ENCODE measurements at places on chromosomes 7 and 10. TPM values are rescaled to one million over a fixed set of nuclear protein-coding genes. Genes with fewer than 3 reads are reported as not detected.

GRCh38 chr10:42932735-42933447 is 144.0 kb upstream of the RET start:
- DNase-seq: no peak

- DNase-seq: no peak
These were observed 44.2 kb downstream of the DLD start for GRCh38 chr7:107934991-107935770.

The TFR2 gene
- total RNA-seq: 1.7 TPM

- no peak for DNase-seq
These were observed 653.6 kb downstream of the REEP3 start for GRCh38 chr10:64174666-64175255.

DNA sequence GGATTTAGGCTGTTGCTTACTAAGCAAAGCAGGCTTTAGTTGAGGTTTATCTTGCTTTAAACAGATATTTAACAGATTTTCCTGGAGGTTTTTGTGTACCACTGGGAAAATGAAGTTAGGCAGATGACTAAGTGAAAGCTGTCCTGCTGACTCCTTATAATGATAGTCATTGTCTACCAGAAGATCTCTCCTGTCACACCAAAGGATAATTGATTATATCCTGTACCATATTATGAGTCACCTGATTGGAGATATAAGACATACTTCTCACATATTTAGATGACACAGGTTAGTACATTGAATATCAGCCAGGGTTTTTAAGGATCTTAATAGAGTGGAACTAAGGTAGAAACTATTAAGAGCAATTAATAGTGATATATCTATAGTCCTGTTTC is 68.4 kb downstream of the PTEN start:
- DNase-seq: no peak

DNA sequence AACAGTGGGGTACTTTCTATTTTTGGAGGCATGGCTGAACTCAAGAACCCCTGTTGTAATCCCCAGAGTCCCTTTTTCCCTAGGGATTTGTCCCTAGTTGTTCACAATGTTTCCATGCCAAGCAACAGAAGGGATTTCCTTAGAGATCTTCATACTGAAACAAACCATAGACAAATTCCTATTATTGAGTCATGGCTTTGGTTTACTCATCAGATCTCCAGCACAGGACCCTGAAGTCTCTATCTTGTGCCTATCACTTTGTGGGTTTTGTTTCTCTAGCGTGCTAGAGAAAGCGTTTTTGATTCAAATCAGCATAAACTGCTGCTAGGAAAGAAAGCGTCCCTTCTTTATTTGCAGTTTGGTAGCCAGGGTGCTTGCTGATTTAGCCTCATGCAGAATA is 165.0 kb downstream of the BAMBI start:
- DNase-seq: no peak

DNA sequence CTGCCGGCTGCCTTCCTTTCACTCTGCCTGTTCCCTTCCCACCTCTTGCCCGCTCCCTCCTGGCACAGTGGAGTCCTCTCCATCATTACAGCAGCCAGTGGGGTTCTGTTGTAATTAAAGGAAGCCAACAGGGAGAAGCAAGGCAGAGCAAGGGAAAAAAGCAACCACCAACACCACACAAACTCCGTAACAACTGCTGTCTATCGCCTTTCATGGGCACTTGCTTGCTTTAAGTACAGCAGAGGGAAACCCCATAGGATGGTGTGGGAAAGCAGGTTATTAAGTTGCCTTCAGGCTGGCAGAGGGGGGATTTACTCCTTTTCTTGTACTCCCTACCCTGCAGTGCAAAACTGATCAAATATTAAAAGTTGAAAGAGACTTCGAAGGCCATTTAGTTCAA is 22.0 kb downstream of the SORCS3 start:
- no peak for DNase-seq

DNA sequence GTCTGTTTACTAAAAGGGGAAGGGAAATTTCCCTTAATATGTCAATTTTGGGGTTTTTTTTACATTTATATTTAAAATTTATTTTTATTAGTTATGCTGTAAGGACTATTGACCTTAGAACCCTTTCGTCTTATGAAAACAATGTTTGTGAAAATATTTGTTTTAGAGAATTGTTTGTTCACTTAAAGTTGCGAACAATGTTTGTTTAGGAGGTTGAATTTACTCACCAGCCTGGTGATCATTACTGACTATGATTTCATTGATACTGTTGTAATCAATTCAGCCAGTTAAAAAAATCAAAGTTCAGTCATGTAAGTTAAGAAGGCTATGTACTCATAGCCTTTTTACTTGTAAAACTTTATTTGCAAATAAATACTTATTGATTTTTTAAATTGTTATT is 27.4 kb upstream of the TSPAN13 start:
- no peak for DNase-seq

The CDHR3 gene
- 20.4 TPM for total RNA-seq

- DNase-seq: no peak
These were observed 11.3 kb upstream of the TRPV6 start for GRCh38 chr7:142896741-142897379.

The FAM20C gene
- total RNA-seq: not detected

GRCh38 chr10:32360884-32361283 is 13.9 kb upstream of the EPC1 start:
- DNase-seq: no peak

The ABCC2 gene
- 2.5 TPM for total RNA-seq
